Chondrocyte (in vitro differentiated cells): ENCODE measurements at places on chromosomes 12 and 14. TPM values are rescaled to one million over a fixed set of nuclear protein-coding genes. Genes with fewer than 3 reads are reported as not detected.

DNA sequence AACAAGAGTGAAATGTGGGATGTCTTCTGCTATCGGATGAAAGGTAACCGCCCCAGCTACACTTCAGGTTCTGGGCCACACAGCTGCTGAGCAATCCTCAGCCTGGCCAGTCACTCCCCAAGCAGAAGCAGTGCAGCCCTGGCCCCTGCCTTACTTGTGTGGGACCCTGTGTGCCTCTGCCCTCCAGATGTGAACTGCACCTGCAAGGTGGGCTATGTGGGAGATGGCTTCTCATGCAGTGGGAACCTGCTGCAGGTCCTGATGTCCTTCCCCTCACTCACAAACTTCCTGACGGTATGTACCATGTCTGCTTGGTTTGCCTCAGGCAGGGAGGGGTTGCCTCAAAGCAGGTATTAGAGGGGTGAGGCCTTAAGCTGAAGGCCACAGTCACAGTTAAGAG, 85.6 kb downstream of the NT5DC3 start:
- H3K4me1 ChIP-seq: peaks cover 3% of the 10 kb centered on the region
- no peak overlapping the region for H3K27ac ChIP-seq
- no peaks in the 10 kb centered on the region for H3K27me3 ChIP-seq

- H3K4me1 ChIP-seq: peaks cover 6% of the 10 kb centered on the region
- no peak for DNase-seq
- H3K36me3 ChIP-seq: peaks cover 2% of the 10 kb centered on the region
- no peak overlapping the region for H3K4me3 ChIP-seq
- no peak overlapping the region for H3K27ac ChIP-seq
These were observed 89.3 kb upstream of the NAP1L1 start for GRCh38 chr12:76173756-76174155.

GRCh38 chr12:112096667-112097066, 11.9 kb downstream of the NAA25 start:
- peaks cover 14% of the 10 kb centered on the region for H3K4me1 ChIP-seq
- H3K4me3 ChIP-seq: no peak overlapping the region
- peak overlapping the region; percentile 18 for H3K27ac ChIP-seq
- no peaks in the 10 kb centered on the region for H3K27me3 ChIP-seq

GRCh38 chr12:124529565-124530276, 37.7 kb downstream of the NCOR2 start:
- H3K4me3 ChIP-seq: no peak overlapping the region
- DNase-seq: no peak
- no peak overlapping the region for H3K27ac ChIP-seq
- peaks cover 2% of the 10 kb centered on the region for H3K4me1 ChIP-seq

- H3K27ac ChIP-seq: no peak overlapping the region
- H3K27me3 ChIP-seq: no peaks in the 10 kb centered on the region
- H3K36me3 ChIP-seq: peaks cover 44% of the 10 kb centered on the region
- no peak for DNase-seq
- no peaks in the 10 kb centered on the region for H3K4me1 ChIP-seq
These were observed 13.7 kb upstream of the REP15 start for GRCh38 chr12:27682534-27682933.

GRCh38 chr12:29662734-29663323, 120.9 kb downstream of the TMTC1 start:
- H3K4me3 ChIP-seq: no peak overlapping the region
- H3K27ac ChIP-seq: no peak overlapping the region
- H3K27me3 ChIP-seq: no peaks in the 10 kb centered on the region
- H3K4me1 ChIP-seq: no peaks in the 10 kb centered on the region
- DNase-seq: no peak

GRCh38 chr12:570435-570920, 92.8 kb downstream of the NINJ2 start:
- H3K36me3 ChIP-seq: no peaks in the 10 kb centered on the region
- no peak for DNase-seq
- H3K27me3 ChIP-seq: peaks cover 1% of the 10 kb centered on the region
- peaks cover 45% of the 10 kb centered on the region for H3K4me1 ChIP-seq
- H3K27ac ChIP-seq: peak overlapping the region; percentile 91
- peak overlapping the region; percentile 80 for H3K4me3 ChIP-seq

- H3K4me1 ChIP-seq: no peaks in the 10 kb centered on the region
- H3K27ac ChIP-seq: no peak overlapping the region
- no peak for DNase-seq
These were observed 20.5 kb downstream of the SARNP start for GRCh38 chr12:55797068-55797467.

GRCh38 chr12:4144676-4145075, 128.9 kb upstream of the CCND2 start:
- DNase-seq: no peak
- peaks cover 48% of the 10 kb centered on the region for H3K27me3 ChIP-seq
- no peak overlapping the region for H3K4me3 ChIP-seq

DNA sequence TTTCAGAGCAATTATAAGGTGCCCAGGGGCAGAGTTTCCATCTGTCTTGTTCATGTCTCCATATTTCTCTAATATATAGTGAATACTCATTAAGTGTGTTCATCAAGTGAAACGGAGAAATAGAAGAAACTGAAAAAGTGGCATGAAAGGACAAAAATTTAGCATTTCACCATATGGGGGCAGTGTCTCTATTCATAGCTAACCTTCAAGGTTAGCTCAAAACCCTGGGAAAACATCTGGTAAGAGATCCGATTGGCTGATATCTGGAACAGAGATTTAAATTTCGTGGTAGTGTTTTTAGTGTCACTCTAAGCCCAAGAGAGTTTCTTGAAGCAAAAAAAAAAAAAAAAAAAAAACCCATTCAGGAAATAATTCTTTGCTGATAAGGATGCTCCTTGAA, 367.5 kb downstream of the DAD1 start:
- H3K27ac ChIP-seq: peak overlapping the region; percentile 70
- no peaks in the 10 kb centered on the region for H3K27me3 ChIP-seq
- no peak for DNase-seq
- no peaks in the 10 kb centered on the region for H3K36me3 ChIP-seq
- H3K4me1 ChIP-seq: peaks cover 59% of the 10 kb centered on the region
- no peak overlapping the region for H3K4me3 ChIP-seq

GRCh38 chr12:14611640-14612203, 44.0 kb upstream of the PLBD1 start:
- no peak overlapping the region for H3K4me3 ChIP-seq
- no peaks in the 10 kb centered on the region for H3K36me3 ChIP-seq
- H3K4me1 ChIP-seq: no peaks in the 10 kb centered on the region
- H3K27me3 ChIP-seq: peaks cover 4% of the 10 kb centered on the region
- H3K27ac ChIP-seq: no peak overlapping the region

GRCh38 chr12:13101821-13102375, 1.6 kb downstream of the GSG1 start:
- peak overlapping the region; percentile 61 for H3K4me3 ChIP-seq
- peak overlapping the region; percentile 89 for H3K27ac ChIP-seq
- no peaks in the 10 kb centered on the region for H3K36me3 ChIP-seq
- DNase-seq: no peak
- H3K27me3 ChIP-seq: no peaks in the 10 kb centered on the region
- peaks cover 56% of the 10 kb centered on the region for H3K4me1 ChIP-seq

DNA sequence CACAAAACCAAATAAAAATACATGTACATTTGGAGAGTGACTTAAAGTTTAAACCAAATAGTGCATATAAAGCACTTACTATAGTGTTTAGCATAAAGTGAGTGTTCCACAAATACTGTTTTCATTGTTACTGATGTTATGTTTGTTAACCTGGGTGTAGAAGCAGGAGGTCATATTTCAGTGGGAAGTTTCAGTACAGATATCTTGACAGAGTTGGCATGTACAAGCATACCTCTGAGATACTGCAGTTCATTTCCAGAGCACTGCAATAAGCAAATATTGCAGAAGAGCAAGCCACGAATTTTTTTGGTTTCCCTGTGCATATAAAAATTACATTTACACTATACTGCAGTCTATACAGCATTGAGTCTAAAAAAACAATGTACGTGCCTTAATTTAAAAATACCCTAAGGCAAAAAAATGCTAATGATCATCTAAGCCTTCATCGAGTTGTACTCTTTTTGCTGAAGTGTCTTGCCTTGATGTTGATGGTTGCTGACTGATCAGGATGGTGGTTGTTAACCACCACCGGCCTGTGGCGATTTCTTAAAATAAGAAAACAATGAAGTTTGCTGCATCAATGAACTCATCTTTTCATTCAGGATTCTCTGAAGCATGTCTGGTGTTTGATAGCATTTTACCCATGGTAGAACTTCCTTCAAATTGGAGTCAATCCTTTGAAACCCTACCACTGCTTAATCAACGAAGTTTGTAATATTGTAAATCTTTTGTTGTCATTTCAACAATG, 361.1 kb upstream of the RPL10L start:
- no peak for DNase-seq
- H3K27me3 ChIP-seq: peaks cover 2% of the 10 kb centered on the region
- no peak overlapping the region for H3K4me3 ChIP-seq
- no peaks in the 10 kb centered on the region for H3K4me1 ChIP-seq

DNA sequence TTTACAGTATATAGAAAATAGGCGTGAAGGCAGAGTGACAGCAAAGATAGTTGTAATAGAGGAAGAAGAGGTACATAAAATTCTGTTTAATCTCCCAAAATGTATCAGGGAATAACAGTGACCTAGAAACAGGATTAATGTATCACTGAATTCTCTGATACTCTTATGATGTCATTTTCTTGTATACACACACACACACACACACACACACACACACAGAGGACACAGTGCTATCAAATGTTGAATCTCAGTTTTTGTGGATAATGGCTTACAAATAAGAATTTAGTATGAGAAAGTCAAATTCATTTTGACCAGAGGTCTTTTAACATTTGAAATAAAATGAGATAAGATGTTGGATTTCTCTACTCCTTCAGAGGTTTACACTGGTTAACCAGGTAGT, 4.3 kb upstream of the LRIG3 start:
- no peaks in the 10 kb centered on the region for H3K36me3 ChIP-seq
- no peak for DNase-seq
- H3K4me1 ChIP-seq: peaks cover 50% of the 10 kb centered on the region
- H3K27me3 ChIP-seq: no peaks in the 10 kb centered on the region
- no peak overlapping the region for H3K4me3 ChIP-seq

- no peak overlapping the region for H3K4me3 ChIP-seq
- H3K27me3 ChIP-seq: no peaks in the 10 kb centered on the region
- H3K36me3 ChIP-seq: no peaks in the 10 kb centered on the region
- H3K27ac ChIP-seq: peak overlapping the region; percentile 20
- peaks cover 30% of the 10 kb centered on the region for H3K4me1 ChIP-seq
These were observed 27.7 kb upstream of the RNU6-8 start for GRCh38 chr14:32230695-32231280.

DNA sequence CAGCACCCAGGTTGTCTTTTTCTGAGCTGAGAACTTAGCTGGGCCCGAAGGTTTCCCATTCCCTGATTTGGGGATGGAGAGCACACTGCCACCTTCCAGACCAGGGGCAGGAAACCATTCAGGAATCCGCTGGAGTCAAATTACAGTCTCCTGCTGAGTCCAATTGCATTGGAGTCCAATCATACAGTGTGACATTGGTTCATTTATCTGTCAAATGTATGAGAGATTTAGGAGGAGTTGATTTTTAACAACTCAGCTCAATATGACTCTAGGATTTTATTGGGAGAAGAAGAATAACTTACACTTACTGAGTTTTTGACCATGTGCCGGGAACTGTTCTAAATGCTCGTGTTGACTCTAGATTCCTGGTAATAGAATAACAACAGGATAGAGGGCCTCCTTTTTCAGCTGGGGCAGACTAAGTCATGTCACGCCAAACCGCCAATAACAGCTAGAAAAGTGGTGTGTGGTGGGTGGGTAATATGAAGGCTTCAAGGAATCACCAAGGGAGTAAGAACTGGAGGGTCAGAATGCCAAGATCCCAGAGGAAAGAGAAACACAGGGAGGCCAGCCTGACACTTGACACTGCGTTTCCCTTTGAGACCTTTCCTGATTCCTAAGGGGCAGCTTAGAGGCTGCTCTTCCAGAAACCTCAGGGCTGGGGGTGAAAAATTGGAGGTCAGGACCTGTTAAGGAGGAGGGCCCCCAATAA, 11.5 kb downstream of the SYNDIG1L start:
- no peak overlapping the region for H3K4me3 ChIP-seq
- peaks cover 36% of the 10 kb centered on the region for H3K27me3 ChIP-seq
- no peaks in the 10 kb centered on the region for H3K36me3 ChIP-seq
- H3K4me1 ChIP-seq: peaks cover 9% of the 10 kb centered on the region
- peak; percentile 7 for DNase-seq
- H3K27ac ChIP-seq: no peak overlapping the region

- H3K4me1 ChIP-seq: peaks cover 5% of the 10 kb centered on the region
- no peak overlapping the region for H3K27ac ChIP-seq
- no peaks in the 10 kb centered on the region for H3K36me3 ChIP-seq
- H3K27me3 ChIP-seq: no peaks in the 10 kb centered on the region
- no peak for DNase-seq
These were observed 1638.7 kb upstream of the SEL1L start for GRCh38 chr14:83172363-83172762.

GRCh38 chr12:27899151-27899661, 73.3 kb downstream of the PTHLH start:
- peak overlapping the region; percentile 94 for H3K27ac ChIP-seq
- no peaks in the 10 kb centered on the region for H3K27me3 ChIP-seq
- no peak for DNase-seq
- H3K4me3 ChIP-seq: no peak overlapping the region
- no peaks in the 10 kb centered on the region for H3K36me3 ChIP-seq

DNA sequence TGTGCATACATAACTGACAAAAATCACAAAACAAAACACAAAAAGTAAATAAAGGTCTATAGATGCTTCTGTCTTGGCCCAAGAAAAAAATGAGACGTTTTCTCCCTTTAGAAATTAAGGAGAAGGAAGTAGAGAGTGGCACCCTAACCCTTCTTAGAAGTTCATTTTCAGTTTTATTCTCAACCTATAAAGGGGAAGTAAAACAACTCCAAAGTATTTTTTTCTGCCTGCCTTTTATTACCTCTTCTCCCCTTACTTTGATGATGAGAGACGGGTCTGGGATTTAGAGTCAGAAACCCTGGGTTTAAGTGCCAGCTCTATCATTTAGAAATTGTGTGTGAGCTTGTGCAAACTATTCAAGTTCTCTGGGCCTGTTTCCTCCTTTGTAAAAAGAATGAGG, 2.8 kb downstream of the PRIM1 start:
- H3K4me1 ChIP-seq: peaks cover 11% of the 10 kb centered on the region
- no peaks in the 10 kb centered on the region for H3K27me3 ChIP-seq
- peaks cover 4% of the 10 kb centered on the region for H3K36me3 ChIP-seq
- DNase-seq: no peak
- no peak overlapping the region for H3K4me3 ChIP-seq

DNA sequence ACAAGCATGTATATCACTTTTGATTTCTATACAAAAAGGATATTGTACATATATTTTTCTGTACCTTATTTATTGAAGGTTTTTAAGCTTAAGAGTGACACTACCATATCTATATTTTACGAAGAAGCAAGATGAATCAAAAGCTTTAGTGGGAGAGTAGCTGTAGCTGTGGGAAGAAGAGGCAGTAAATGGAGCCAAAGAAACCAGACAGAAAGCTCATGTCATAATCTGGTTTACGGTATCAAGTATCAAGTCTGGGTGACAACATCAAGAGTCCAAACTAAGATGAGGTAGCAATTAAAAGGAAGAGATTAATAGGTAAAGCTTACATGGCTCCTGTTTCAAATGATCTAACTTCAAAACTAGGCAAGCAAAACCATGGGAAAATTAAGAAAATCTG, 54.8 kb downstream of the CEP83 start:
- H3K4me3 ChIP-seq: no peak overlapping the region
- no peaks in the 10 kb centered on the region for H3K27me3 ChIP-seq
- DNase-seq: no peak
- peaks cover 8% of the 10 kb centered on the region for H3K4me1 ChIP-seq

The CISTR gene
- total RNA-seq: not detected in 3 replicates

The REP15 gene
- 0.54 to 1.3 TPM (median 1.3 TPM) in 3 replicates for total RNA-seq

The CARMIL3 gene
- total RNA-seq: 0.34 to 0.60 TPM (median 0.54 TPM) in 3 replicates

The ANKRD9 gene
- 17.3 to 19.5 TPM (median 18.0 TPM) in 3 replicates for total RNA-seq

The COPS7A gene
- total RNA-seq: 57.0 to 74.4 TPM (median 59.3 TPM) in 3 replicates
